ENCODE measurements at places on chromosomes 3 and 15.

GRCh38 chr3:184872200-184872599 is 60.2 kb downstream of the VPS8 start:
- no peaks in the 10 kb centered on the region for H3K27me3 ChIP-seq
- H3K4me1 ChIP-seq: no peaks in the 10 kb centered on the region
- no peak overlapping the region for H3K4me3 ChIP-seq
- no peaks in the 10 kb centered on the region for H3K36me3 ChIP-seq

GRCh38 chr3:123122525-123123315 is 55.9 kb downstream of the PDIA5 start:
- H3K27me3 ChIP-seq: no peaks in the 10 kb centered on the region
- no peak for DNase-seq
- peaks cover 25% of the 10 kb centered on the region for H3K36me3 ChIP-seq
- no peaks in the 10 kb centered on the region for H3K4me1 ChIP-seq

GRCh38 chr15:81914734-81915256 is 131.0 kb downstream of the MEX3B start:
- no peak overlapping the region for H3K27ac ChIP-seq
- DNase-seq: no peak
- no peak overlapping the region for H3K4me3 ChIP-seq

DNA sequence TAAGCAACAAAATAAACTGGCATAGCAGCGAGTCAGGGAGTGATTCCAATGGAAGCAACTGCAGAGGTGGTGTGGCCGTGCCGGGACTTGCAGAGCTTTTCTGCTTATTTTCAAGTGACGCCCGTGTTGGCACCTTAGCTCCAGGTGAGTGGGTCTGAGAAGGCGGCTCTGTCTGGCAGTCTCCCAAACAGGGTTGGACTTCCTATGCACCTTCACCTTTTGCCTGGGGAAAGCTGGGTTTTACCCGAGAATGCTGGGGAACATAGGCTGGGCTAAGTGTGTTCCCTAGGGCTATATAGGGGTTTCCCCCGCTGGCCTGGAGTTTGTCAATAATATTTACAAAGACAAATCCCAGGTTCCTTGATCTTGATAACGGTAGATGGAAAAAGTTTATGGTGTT is 179.9 kb upstream of the TBL1XR1 start:
- no peak for DNase-seq
- H3K4me3 ChIP-seq: no peak overlapping the region
- H3K27ac ChIP-seq: no peak overlapping the region
- H3K27me3 ChIP-seq: no peaks in the 10 kb centered on the region
- peaks cover 18% of the 10 kb centered on the region for H3K4me1 ChIP-seq

DNA sequence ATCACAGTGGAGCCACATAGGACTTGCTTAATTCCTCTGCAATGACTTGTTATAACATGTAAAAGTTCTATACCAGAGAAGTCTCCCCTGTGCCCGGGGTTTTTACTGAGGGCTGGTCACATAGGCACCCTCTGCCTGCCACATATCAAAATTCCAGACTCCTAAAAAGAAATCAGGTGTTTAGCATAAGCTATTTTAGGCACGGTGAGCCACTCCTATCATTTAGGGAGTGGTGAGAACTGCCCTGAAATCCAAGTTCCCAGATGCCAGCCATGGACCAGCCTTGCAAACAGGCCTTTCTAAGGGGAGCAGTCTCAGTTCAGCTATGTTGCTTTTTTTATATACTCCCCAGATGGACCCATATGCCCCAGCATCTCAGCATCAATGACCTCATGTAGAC is 130.3 kb downstream of the THSD4 start:
- no peaks in the 10 kb centered on the region for H3K36me3 ChIP-seq
- no peaks in the 10 kb centered on the region for H3K4me1 ChIP-seq
- no peak overlapping the region for H3K4me3 ChIP-seq
- H3K27me3 ChIP-seq: no peaks in the 10 kb centered on the region
- DNase-seq: no peak
- no peak overlapping the region for H3K27ac ChIP-seq

- no peaks in the 10 kb centered on the region for H3K27me3 ChIP-seq
- H3K36me3 ChIP-seq: no peaks in the 10 kb centered on the region
- no peaks in the 10 kb centered on the region for H3K4me1 ChIP-seq
- H3K4me3 ChIP-seq: no peak overlapping the region
These were observed 73.0 kb downstream of the SUMF1 start for GRCh38 chr3:4394048-4394447.

DNA sequence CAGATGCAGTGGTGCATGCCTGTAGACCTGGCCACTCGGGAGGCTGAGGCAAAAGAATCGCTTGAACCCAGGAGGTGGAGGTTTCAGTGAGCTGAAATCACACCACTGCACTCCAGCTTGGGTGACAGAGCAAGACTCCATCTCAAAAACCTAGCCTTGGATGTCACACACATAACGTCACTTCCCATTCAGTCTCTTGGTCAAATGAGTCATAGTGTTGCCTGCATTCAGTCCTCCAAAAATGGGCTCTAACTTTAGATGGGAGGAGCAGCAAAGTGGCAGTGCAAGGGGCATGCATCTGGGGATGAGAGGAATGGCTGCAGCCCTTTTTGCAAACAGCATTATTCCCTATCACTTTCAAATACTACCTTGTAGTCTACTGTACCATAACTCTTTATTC is 62.9 kb upstream of the AGBL1 start:
- no peak for DNase-seq
- H3K4me1 ChIP-seq: no peaks in the 10 kb centered on the region
- H3K27ac ChIP-seq: no peak overlapping the region
- no peak overlapping the region for H3K4me3 ChIP-seq
- H3K36me3 ChIP-seq: no peaks in the 10 kb centered on the region

GRCh38 chr3:161310649-161311423 is 60.5 kb downstream of the SPTSSB start:
- no peak overlapping the region for H3K4me3 ChIP-seq
- H3K27me3 ChIP-seq: no peaks in the 10 kb centered on the region
- DNase-seq: peak; percentile 62

- no peak for DNase-seq
- no peaks in the 10 kb centered on the region for H3K36me3 ChIP-seq
- no peaks in the 10 kb centered on the region for H3K4me1 ChIP-seq
These were observed 60.5 kb downstream of the FBN1 start for GRCh38 chr15:48584812-48585563.

GRCh38 chr15:80619680-80620079 is 75.4 kb upstream of the ABHD17C start:
- no peaks in the 10 kb centered on the region for H3K36me3 ChIP-seq
- no peak for DNase-seq
- H3K4me3 ChIP-seq: no peak overlapping the region
- peaks cover 1% of the 10 kb centered on the region for H3K27me3 ChIP-seq
- no peaks in the 10 kb centered on the region for H3K4me1 ChIP-seq

GRCh38 chr15:91461377-91461776 is 361.3 kb downstream of the SV2B start:
- H3K4me3 ChIP-seq: no peak overlapping the region
- DNase-seq: no peak
- H3K36me3 ChIP-seq: no peaks in the 10 kb centered on the region
- H3K27ac ChIP-seq: no peak overlapping the region
- no peaks in the 10 kb centered on the region for H3K27me3 ChIP-seq
- no peaks in the 10 kb centered on the region for H3K4me1 ChIP-seq

DNA sequence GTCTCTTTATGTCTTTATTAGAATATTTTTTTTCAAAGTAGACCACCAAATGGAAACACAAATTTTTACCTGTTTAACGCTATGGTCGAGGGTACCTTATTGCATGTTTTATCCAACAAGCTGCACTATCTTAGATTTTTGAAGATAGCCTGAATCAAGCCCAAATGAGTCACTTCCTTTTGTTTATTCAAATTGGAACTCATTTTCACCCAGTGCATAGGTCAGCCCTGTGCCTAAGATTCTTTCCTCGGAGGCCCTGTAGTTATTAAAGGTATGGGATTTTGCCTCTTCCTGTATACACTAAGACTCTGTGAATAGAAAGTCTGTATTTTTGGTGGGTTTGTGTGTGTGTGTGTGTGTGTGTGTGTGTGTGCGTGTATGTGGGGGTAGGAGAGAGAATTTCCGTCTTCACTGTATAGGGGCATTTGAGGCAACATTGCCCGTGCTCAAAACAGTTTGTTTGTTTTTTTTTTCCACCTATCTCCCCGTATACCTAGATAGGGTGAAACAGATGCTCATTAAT is 358.0 kb upstream of the CADM2 start:
- no peak for DNase-seq
- no peaks in the 10 kb centered on the region for H3K4me1 ChIP-seq
- no peaks in the 10 kb centered on the region for H3K36me3 ChIP-seq
- no peaks in the 10 kb centered on the region for H3K27me3 ChIP-seq

DNA sequence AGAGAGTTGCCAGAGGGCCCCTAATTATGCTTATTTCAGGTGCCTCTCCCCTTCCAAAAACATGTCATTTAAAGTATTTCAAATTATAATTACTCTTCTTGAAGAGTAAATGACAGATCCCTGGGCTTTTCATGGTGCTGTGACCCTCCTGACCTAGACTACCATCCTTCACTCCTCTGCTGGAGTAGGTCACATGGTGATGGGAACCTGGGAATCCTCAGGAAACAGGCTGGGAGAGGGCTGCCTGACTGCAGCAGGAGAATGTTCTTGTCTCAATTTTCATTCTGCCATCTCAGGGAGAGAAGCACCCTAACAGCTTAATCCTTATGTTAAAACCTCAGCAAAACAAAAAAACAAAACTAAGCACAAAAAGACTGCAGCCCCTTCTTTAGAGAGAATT is 24.6 kb downstream of the PGBD4 start:
- H3K4me3 ChIP-seq: no peak overlapping the region
- no peak for DNase-seq
- no peak overlapping the region for H3K27ac ChIP-seq
- no peaks in the 10 kb centered on the region for H3K4me1 ChIP-seq

GRCh38 chr3:9280451-9281219 is 31.2 kb upstream of the SRGAP3 start:
- no peak overlapping the region for H3K4me3 ChIP-seq
- H3K27me3 ChIP-seq: no peaks in the 10 kb centered on the region
- DNase-seq: no peak
- no peaks in the 10 kb centered on the region for H3K36me3 ChIP-seq
- H3K4me1 ChIP-seq: no peaks in the 10 kb centered on the region
- no peak overlapping the region for H3K27ac ChIP-seq

DNA sequence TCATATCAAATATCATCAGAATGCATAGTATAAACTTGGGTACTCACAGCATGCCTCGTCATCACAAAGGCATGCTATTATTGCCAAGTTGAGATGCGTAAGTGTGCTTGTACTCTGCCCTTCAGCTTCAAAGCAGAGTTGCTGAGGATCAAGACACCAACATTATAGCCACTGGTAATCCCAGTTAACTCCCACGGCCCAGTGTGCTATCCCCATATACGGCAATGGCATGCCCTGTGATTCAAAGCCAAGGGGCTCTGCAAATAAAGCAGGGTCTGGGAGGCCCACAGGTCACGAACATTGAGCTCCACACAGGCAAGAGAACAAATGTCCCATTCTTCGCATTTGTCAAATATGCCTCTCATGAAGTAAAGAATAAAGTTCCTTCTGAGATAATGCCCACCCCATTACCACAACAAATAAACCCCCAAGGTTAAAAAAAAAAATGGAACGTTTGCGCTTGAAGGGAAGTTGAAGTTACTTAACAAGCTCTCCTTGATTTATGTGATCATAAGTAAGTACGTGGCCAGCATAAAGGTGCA is 298.1 kb upstream of the NECTIN3 start:
- H3K27ac ChIP-seq: no peak overlapping the region
- H3K36me3 ChIP-seq: no peaks in the 10 kb centered on the region
- no peaks in the 10 kb centered on the region for H3K4me1 ChIP-seq
- no peaks in the 10 kb centered on the region for H3K27me3 ChIP-seq
- no peak overlapping the region for H3K4me3 ChIP-seq
- DNase-seq: no peak

- H3K36me3 ChIP-seq: peaks cover 5% of the 10 kb centered on the region
- H3K4me1 ChIP-seq: peaks cover 28% of the 10 kb centered on the region
These were observed 2.8 kb downstream of the FURIN start for GRCh38 chr15:90871139-90871715.

GRCh38 chr3:148816981-148817525 is 10.6 kb upstream of the CPB1 start:
- H3K27ac ChIP-seq: no peak overlapping the region
- H3K4me3 ChIP-seq: no peak overlapping the region
- H3K36me3 ChIP-seq: no peaks in the 10 kb centered on the region
- H3K4me1 ChIP-seq: no peaks in the 10 kb centered on the region
- DNase-seq: no peak

DNA sequence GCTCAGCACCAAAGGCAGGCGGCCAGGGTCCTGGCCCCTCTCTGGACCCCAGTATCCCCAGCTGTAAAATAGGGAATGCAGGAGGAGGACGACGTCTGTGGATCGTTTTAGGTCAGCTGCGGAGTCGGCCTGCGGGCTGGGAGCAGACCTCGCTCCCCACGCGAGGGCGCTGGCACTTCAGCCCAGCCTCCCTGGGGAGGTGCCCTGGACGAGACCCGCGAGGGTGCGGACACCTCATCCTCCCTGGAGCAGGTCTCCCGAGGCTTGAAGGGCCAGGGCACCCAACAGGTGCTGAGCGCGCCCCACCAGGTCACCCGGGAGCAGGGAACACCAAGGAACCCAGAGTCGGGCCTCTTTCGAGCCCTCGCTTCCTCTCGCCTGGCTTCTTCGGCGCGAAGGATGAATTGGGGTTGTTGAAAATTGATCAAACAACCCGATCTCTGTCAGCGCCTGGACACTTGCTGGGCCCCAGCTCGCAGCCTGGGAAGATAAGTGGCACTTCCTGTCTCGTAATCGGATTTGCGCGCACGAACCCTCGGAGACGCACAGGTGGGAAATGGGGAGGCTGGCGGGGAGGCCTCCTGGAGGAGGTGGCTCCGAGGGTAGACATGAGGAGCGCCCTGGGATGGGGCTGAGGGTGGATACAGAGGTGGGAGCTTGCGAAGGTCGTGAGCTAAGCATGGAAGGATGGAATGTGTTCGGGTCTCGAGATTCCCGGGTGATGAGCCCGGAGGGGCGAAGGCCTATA is 588 bp upstream of the VIPR1 start:
- no peaks in the 10 kb centered on the region for H3K36me3 ChIP-seq
- no peak overlapping the region for H3K27ac ChIP-seq
- DNase-seq: no peak

GRCh38 chr3:31357451-31357850 is 175.3 kb upstream of the STT3B start:
- H3K4me1 ChIP-seq: no peaks in the 10 kb centered on the region
- no peaks in the 10 kb centered on the region for H3K27me3 ChIP-seq
- H3K36me3 ChIP-seq: no peaks in the 10 kb centered on the region
- no peak for DNase-seq
- H3K4me3 ChIP-seq: no peak overlapping the region

- no peaks in the 10 kb centered on the region for H3K36me3 ChIP-seq
- no peak for DNase-seq
- no peak overlapping the region for H3K27ac ChIP-seq
- H3K4me1 ChIP-seq: no peaks in the 10 kb centered on the region
- no peaks in the 10 kb centered on the region for H3K27me3 ChIP-seq
- H3K4me3 ChIP-seq: no peak overlapping the region
These were observed 17.1 kb downstream of the KLF15 start for GRCh38 chr3:126340081-126340511.

DNA sequence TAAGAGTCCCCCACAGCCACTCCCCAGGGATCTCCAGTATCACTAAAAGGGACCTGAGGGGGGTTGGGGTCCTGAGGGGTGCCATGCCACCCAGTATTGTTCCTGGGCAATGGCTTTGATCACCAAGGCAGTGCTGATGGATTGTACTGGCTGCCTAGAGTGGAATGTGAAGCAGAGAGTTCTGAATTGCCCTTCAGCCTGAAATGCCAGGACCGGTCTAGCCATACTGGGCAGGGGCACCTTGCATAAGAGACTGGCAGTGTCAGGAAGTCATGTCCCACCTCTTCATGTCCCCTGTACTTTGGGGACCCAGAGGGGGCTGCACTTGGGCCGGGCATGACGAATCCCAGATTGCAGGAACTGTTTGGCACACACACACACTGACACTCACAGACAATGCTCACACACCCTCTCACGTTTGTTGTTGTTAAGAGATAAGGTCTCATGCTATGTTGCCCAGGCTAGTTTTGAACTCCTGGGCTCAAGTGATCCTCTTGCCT is 4.5 kb upstream of the TKT start:
- no peak overlapping the region for H3K4me3 ChIP-seq
- no peak overlapping the region for H3K27ac ChIP-seq
- peaks cover 4% of the 10 kb centered on the region for H3K4me1 ChIP-seq
- H3K27me3 ChIP-seq: no peaks in the 10 kb centered on the region

All from GM12878 (cell line).